ENCODE measurements at places on chromosomes 1 and 21.
A peak's percentile ranks its signal among the peaks of the same experiment; 100 is the strongest.

DNA sequence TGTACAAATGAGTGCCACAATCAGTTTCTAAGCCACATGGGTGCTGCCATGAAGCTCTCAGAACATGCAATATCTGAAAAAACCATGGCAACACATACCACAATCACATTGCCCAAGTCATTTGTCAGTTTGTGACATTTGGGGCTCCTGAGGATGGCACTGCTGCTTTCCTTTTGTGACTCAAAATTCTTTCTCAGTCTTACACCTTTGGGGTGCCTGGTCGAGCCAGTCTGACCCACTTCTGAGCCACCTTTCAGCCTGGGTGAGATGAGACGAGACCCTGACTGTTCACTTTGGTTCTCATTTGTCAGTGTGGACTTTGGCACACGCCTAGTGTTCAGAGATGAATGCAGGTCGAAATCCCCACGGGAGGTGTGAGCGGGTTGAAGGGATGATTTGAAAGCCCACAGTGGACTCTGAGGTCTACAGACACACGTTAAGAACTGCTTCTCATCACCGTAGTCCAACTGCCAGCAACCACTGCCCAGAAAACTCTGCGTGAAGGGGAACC lies 8.0 kb downstream of the BATF3 start:
- DNase-seq, result no peak

DNA sequence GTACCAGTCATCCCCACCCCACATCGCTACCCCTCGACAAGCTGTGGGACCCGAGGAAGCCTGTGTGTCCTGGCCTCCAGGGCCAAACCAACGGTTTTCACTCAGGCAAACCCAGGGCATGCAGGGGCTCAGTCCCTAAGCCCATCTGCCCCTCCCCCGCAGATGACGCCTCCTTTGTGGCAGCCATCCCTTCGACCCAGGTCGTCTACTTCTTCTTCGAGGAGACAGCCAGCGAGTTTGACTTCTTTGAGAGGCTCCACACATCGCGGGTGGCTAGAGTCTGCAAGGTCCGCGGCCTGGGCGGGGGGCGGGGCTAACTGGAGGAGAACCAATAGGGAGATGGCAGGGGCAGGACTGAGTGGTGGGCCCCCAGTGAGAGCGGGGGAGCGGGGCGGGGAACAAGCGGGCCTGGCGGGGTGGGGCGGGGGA lies 7.4 kb downstream of the SEMA4A start:
- peak; percentile 29 for DNase-seq

DNA sequence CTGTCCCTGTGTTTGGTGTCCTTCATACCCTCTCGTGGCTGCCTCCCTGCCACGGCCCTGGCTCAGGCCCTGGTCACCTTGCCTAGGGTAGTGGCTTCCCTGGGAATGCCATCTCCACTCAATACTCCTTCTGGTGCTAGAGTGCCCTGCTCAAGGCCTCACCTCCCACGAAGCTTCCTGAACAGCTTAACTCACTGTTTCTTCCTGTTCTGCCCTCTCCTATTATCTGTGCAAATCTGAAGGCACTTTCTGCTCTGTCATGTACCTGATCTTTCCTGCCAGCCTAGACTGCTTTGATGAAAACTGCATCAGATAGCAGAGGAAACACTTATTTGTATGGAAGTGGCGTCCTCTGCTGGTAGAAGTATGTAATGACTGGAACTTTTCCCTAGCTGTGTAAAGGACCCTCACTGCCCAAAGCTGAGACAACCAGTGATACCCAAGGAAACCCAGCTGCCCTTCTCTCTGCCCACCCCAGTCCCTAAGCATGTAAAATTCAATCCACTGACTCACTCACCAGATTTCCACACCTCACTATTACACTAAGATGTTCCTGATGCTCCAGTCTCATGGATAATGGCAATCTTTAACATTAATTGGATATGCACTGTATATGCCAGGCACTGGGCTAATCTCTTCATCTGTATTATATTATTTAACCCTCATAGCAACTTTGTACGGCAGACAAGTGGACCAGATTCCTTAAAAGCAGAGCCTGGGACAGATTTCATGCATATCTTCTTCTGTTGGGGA lies 36.2 kb upstream of the BTG2 start:
- peak; percentile 85 for DNase-seq

GRCh38 chr1:203600782-203601513 lies 25.7 kb upstream of the ATP2B4 start:
- DNase-seq, result no peak

- DNase-seq, result no peak
Observed at GRCh38 chr1:1240348-1240732, 6.2 kb downstream of the C1QTNF12 start.

- DNase-seq, result no peak
Observed at GRCh38 chr21:42850866-42851391, 28.4 kb downstream of the WDR4 start.

GRCh38 chr1:110610696-110611286 lies 4.6 kb upstream of the KCNA2 start:
- DNase-seq, result no peak

GRCh38 chr1:41714638-41715389 lies 203.9 kb downstream of the HIVEP3 start:
- DNase-seq, result no peak

DNA sequence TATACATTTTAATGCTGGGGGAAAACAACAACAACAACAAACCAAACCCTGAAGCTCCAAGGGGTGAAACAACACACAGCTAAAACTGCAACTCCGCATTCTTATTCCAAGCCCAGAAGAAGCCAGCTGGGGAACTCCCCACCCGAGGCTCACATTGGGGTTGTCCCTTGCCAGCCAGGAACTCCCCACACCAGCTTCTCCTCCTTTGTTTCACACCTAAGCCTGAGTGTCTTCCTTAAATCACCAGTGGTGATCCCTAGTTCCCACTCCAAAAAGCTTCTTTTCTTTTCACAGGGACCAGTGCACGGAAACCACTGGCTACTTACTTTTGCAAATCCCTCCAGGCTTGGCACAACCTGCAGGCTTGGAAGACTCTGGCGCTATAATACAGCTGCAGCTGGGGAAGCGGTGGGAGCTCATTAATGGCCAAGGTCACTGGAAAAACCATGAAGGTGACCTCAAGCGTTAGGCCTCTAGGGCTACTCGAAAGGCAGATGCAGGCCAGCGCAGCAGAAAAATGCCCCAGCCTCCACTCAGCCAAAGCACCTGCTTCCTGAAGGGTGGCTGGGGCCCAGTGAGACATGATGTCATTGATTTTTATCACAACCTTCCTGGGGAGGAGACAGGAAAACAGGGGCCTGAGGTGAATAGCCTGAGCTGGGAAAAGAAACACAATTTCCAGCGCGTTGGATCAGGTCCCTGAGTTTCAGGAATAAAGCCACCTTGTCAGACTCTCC lies 40.1 kb downstream of the TLR5 start:
- DNase-seq, result no peak

GRCh38 chr1:175713381-175713780 lies 30.0 kb downstream of the TNR start:
- DNase-seq, result no peak

GRCh38 chr1:108627256-108627655 lies 33.6 kb downstream of the HENMT1 start:
- DNase-seq, result no peak

GRCh38 chr1:242086706-242087105 lies 87.8 kb upstream of the MAP1LC3C start:
- no peak for DNase-seq

GRCh38 chr1:241716915-241717656 lies 65.0 kb downstream of the WDR64 start:
- no peak for DNase-seq

- no peak for DNase-seq
Observed at GRCh38 chr1:99645699-99646531, at the start of gene PALMD. TSS of gene PALMD (plus strand) at chr1:99646113. CDS start at chr1:99646318, 205 bp downstream.

DNA sequence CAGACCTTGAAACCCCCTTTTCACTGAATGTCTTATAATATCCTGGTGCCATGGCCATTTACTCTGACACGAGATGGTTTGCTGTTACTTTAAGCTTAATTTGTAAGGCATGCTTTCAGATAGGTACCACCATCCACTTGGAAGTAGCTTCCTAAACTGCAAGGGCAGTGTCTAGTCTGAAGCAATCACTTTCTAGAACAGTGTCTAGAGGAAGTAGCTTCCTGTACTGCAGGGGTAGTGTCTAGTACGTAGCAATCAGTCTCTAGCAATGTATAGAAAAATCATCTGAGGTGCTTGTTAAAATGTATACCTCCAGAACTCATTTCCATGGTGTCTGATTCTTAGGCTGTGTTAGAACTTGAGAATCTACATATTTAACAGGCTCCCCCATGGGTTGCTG lies 42.5 kb downstream of the ZBTB40 start:
- DNase-seq, result no peak

DNA sequence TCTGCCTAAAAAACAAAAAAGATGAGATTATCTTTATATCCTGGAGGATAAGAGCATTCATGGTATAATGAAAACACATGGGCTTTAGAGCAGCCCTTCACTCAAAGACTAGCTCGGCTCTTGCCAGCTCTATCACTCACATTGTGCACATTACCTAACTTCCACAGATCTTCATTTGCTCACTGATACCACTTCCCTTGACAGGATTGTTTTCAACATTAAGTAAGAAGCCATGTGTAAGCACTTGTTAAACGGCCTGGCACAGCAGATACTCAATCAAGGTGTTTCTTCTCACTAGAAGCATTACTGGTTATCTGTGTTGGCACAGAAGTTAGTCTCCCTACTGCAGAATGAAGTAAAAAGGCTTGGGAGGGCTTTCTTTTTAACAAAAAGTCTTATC lies 18.7 kb downstream of the LPGAT1 start:
- DNase-seq, result no peak

GRCh38 chr1:157404063-157404501 lies 148.2 kb downstream of the FCRL5 start:
- DNase-seq, result no peak

- DNase-seq, result no peak
Observed at GRCh38 chr21:43958364-43959158, 53.5 kb upstream of the TRAPPC10 start.

- no peak for DNase-seq
Observed at GRCh38 chr1:235859789-235860188, 6.9 kb downstream of the LYST start.

DNA sequence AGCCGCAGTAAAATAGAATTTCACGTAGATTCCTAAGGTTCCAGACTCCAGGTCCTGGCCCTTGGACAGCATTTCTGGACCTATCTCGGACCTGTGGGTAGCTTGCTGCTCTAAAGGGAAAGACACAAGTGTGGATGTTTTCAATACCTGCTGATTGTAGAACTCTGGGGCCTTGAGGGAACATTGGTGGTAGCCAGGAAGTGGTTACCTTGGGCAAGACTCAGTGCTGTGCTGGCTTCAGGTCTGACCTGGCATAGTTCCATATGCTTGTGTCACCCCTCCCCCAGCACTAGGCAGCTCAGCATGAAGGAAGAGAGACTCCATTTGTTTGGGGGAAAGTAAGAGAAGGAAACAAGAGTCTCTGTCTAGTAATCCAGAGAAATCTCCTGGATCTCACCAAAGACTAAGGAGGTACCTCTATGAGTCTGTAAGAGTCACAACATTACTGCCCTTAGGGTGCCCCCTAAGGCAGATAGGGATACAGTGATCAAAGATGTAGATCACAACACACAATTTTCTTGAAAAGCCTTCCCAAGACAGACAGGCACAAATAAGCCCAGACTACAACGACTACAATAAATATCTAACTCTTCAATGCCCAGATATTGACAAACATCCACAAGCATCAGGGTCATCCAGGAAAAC lies 398.8 kb downstream of the TGFB2 start:
- DNase-seq, result no peak

GRCh38 chr21:15837645-15838044 lies 107.9 kb downstream of the USP25 start:
- no peak for DNase-seq

- DNase-seq, result no peak
Observed at GRCh38 chr1:39016604-39017171, 9.5 kb upstream of the NDUFS5 start.

DNA sequence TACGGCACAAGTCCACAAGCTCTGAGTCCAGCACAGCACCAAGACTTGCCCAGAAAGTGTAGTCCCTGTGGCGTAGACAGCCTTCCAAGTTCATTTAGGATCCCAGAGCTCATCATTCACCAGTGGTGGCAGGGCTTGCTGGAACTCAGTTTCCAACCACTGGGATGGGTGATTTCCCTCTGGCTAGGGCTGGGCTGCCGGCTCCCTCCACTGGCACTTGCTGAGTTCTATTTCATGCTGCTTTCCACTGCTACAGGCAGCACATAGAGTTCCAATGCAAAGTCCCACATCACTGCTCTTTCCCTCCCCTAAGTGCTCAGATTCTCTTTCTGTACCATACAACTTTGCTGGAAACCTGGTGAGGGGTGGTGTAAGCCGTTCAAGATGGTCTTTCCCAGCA lies 510.3 kb upstream of the TMPRSS15 start:
- DNase-seq, result no peak

DNA sequence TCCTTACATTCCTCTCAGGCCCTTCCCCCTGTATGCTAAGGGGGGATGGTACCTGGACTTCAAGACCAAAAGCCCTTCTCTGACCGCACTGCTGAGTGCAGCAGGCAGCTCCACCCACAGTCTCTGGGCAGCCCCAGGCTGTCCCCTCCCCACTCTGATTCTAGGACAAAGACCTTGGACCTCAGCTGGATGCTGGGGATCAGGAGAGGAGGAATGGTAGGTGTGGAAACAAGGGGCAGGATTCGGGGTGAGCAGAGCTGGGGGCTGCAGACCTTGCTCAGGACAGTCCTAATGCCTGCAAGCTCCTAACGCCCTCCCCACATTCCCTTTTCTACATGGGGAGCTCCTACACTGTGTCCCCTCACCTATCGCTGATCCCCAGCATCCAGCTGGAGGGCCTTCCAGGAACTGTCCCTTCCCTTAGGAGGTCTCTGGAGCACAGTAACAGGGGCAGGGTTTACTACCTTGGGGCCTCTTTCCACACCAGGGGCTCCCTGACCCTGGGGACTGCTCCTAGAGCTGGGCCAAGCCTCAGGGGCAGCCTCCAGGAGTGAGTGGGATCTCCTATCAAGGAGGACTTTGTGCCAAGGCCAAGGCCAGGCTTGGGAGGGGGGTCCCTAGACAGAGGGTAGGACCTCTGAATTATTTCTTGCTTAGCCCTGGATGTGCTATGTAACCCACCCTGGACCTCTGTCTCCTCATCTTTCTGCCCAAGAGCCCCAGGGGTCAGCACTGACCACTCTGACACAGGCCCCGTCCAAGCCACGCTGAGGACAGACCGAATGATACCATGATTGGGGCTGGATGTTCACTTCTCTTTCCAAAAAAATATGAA lies 5.6 kb downstream of the CLDN19 start:
- no peak for DNase-seq

- no peak for DNase-seq
Observed at GRCh38 chr1:29962831-29963247, 726.5 kb downstream of the PTPRU start.

DNA sequence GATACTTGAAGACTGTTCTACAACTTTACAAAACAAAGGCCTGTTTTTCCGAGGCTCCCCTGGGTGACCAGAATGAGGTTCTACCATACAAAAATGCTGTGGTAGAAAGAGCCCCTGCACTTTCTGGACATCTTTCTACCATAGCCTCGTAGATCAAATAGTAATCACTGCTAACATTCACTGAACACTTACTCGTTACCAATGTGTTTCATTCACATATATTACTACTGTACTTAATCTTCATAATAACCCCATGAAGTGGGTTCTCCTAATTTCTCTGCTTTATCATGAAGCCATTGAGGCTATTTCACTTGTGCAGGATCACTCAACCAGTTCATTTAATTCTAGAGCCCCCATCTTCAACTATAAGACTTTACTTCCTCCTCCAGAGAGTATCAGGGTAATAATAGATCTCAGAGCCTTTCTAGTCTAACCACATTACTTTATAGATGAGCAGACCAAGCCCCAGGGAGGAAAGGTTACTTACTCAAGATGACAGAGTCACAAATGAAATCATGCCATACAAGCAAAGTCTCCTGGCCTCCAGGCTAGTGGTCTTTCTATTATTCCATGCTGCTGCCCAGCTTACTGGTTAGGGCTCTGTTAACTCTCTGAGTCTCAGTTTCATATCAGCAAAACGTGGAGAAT lies 46.7 kb upstream of the OSBPL9 start:
- DNase-seq, result no peak
